Activated T-cell treated with anti-CD3 and anti-CD28 coated beads for 1 hour (primary cell): ENCODE measurements at places on chromosomes 1 and 21.

DNA sequence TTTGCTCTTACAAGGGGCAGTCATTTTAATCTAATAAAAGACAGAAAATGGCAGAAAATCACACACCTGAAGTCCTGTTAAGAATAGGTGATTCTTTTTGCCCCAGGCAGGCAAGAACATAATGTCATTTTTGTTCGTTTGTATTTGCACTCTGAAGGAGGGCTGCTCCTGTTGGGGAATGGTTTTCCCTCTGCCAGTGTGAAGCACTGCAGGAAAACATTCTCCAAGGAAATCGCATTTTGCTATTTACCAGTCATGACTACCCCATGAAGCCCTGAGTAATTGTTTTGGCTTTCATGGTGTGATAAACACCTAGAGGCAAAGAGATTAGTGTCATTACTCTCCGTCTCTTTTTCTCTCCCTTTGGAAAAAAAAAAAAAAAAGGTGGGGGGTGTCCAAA lies 345.5 kb downstream of the NTNG1 start:
- DNase-seq = no peak

- DNase-seq = no peak
Observed at GRCh38 chr1:56249234-56249633, 330.1 kb downstream of the PLPP3 start.

DNA sequence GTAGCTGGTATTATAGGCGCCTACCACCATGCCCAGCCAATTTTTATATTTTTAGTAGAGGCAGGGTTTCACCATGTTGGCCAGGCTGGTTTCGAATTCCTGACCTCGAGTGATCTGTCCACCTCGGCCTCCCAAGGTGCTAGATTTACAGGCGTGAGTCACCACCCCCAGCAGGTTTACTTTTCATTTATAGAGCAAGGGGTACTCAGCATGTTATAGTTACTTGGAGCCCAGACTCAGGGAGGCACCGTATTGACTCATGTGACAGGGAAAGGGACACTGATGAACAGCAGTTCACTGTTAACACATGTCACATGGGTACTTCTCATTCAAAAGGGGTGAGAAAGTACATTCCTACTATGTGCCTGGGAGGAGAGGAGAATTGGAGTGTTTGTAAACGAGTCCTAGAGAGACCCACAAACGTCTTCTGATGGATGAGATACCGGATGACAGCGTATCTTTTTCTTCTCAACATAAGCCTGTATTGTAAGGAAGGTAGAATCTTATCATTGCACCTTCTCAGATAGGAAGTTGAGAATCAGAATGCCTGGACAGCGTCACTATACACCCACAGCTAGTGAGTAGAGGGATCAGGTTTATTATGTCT lies 510.0 kb downstream of the USP25 start:
- no peak for DNase-seq

GRCh38 chr1:231171623-231172197 lies 9.9 kb downstream of the TRIM67 start:
- DNase-seq = no peak

- no peak for DNase-seq
Observed at GRCh38 chr1:53291574-53291973, 36.3 kb downstream of the LRP8 start.

- peak; percentile 51 for DNase-seq
Observed at GRCh38 chr1:226798427-226799411, 59.6 kb upstream of the ITPKB start.

DNA sequence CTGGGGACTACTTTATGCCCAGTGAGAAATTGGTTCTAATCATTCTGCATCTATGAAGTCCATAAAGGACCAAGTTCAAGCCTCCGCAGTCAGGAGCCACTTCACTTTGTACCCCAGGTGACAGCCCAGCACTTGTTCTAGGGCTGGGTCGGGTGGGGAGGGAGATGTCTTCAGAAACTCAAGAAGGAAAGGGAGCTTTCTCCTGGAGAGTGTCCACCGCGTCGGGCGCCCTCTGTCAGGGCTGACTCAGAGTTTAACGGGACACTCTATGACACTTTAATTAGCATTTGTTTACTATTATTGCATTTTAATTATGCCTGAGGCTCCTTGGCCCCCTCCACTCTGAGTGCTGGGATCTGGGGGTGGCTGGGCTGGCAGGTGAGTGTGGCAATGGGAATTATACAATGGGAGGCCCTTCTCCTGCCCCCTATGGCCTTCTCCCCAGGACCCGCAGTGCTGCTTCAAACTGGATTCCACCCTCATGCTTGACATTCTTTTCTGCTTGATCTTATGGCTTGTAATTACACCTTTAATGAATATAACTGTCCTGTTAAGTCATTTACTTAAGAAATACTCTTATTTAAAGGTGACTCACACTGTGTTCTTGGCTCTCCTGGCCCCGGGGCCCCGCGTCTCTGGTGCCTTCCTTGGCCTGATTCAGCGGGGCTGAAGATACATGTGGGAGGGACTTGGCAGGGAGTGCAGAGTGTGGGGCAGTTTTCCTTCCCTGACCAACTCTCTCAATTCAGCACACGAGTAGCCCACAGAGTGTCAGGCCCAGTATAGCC lies 136.6 kb downstream of the PLXNA2 start:
- DNase-seq = no peak

DNA sequence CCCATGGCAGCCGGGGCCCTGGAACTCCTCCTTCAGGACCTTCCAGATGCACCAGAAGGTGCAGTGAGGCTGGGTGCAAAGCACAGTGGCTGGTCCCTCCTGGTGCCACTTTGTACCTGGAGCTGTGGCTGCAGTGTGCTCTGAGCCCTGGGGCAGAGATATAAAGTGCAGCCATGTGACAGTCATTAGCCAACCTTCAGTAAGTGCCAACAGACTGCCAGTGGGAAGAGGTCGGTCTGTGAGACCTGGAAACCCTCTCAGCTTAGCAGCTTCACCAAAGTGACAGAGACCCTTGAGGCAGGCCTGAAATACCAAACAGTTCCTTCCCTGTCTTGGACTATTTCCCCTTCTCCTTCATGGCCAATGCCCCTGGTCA lies 26.7 kb upstream of the NGF start:
- DNase-seq = no peak

- DNase-seq = no peak
Observed at GRCh38 chr1:183693521-183693920, 40.4 kb upstream of the APOBEC4 start.

GRCh38 chr1:166980818-166981217 lies 5.5 kb upstream of the ILDR2 start:
- DNase-seq = no peak

DNA sequence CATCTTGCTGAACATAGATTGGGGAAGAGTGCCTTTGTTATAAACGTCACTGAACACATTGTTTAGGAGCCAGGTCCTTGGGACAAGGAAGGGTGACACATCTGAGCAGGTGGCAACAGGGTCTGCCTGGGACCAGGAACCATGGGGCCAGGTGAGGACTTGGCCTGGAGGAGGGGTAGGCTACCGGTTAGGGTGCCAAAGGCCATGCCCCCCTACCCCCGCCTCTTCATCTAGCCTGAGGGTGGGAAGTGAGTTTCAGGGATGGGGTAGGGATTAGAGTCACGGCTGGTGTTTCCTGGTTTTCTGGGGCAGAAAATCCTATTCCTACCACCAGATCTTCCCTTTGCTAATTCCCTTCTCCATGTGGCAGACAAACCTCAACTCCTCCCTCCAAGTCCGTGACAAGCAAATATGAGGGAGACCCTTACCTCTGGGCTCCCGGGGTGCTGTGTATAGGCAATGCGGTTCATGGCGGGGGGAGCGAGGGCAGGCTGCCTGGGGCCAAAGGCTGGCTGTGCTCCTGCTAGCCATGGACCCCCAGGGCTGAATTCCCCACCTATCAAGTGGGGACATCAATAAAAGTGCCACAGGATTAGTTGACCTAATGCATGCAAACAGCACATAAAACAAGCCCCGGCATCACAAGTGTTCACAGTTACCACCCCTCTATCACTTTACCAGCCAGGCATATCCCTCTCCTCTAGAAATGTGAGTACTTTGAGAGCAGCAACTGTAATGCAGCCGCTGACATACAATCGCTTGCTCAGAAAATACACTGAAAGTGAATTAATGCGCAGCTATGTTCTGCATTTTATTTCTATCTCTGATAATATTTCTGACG lies 14.5 kb downstream of the CD247 start:
- DNase-seq = no peak

DNA sequence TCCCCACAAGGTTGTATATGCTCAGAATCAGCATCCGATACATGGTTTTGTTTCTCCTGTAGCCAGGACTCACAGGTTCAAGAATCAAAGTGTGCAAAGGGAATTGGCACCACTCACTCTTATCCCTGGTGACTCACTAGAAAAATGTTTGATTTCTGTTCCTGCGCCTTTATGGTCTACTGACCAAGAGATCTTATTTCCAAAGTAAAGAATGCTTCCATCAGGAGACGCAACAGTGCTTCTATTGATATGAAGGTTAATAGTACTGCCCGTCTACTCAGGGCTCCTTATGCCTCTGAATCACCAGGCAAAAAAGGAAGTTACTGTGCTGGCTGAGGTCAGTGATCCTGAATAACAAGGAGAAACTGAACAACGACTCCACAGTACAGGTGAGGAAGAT lies 1392.0 kb upstream of the PRMT6 start:
- no peak for DNase-seq

DNA sequence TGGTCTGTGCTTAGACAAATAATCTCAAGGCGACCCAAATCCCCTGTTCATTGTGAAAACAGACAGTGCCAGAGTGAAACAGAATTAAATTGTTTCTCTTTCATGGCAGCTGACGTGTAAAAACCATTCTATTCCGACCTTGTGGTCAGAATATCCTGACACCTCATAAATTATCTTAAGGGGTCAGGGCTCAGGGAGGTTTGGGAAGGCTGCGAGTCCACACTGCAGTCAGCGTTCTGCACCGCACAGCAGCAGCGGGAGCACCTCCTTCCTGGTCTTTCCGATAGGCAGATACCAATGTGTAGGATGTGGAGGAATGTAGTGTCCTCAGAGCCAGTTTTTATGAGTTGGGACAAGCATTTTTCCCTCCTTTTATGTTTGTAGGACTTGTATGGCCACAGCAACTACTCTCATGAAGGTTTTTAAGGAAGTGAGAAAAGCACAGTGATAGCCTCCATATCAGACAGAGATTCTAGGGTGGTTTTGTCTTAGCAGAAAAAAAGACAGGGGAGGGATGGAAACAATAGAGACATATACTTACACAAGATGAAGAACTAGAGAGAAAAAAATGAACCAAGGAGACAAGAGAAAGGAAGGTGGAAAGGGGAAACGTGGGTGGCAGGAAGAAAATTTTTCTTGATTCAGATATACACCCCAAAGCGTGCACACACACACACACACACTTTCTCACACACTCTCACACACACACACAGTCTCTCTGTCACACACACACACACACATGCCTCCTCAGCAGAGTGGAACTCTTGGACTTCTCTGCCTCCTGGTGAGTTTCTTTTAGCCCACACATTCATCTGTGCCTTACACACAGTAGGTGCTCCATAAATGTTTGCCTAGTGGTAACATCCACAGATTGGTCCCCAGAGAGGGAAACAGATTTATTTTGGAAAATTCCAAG lies 68.6 kb downstream of the NTMT2 start:
- DNase-seq = no peak

- DNase-seq = no peak
Observed at GRCh38 chr1:28173151-28173979, 3.1 kb downstream of the PTAFR start.

GRCh38 chr1:214470132-214470531 lies 81.3 kb downstream of the PTPN14 start:
- no peak for DNase-seq

GRCh38 chr1:242006976-242007375 lies 8.1 kb upstream of the MAP1LC3C start:
- no peak for DNase-seq

- no peak for DNase-seq
Observed at GRCh38 chr1:150969626-150970025, 5.0 kb downstream of the CERS2 start.

DNA sequence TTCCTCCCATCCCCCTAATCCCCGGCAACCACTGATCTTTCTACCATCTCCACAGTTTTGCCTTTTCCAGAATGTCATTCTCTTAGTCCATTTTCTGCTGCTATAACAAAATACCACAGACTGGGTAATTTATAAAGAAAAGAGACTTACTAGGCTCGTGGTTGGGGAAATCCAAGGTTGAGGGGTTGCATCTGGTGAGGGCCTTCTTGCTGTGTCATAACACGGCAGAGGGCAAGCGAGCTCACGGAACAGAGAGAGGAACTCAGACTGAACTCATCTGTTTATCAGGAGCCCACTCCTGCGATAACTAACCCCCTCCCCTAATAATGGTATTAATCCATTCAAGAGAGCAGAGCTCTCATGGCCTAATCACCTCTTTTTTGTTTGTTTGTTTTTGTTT lies 52.0 kb downstream of the RUNX3 start:
- DNase-seq = no peak

DNA sequence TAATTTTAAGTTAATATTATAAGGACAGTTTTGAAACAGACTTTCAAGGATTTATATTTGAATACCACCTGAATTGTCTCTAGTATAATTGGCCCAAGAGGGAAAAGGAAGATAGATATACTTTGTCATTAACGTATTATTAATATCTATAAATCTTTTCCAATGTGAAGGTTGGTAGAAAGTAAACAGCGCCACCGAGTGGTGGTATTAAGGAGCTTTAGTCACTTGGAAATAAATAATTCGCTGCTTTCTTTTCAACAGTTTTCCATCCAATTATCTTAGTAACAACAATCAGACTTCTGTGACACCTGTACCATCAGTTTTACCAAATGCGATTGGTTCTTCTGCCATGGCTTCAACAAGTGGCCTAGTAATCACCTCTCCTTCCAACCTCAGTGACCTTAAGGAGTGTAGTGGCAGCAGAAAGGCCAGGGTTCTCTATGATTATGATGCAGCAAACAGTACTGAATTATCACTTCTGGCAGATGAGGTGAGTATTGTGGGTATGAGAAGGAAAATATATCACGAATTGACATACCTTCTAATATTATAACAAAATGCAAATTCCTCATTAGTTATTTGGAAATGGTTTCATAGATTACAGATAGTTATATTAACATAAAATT lies 37.7 kb downstream of the SH3GLB1 start:
- peak; percentile 29 for DNase-seq

- DNase-seq = no peak
Observed at GRCh38 chr1:198179556-198179981, 22.8 kb downstream of the NEK7 start.

- DNase-seq = no peak
Observed at GRCh38 chr1:24606621-24607020, 36.5 kb upstream of the SRRM1 start.

GRCh38 chr1:68344208-68344607 lies 105.5 kb downstream of the RPE65 start:
- no peak for DNase-seq

DNA sequence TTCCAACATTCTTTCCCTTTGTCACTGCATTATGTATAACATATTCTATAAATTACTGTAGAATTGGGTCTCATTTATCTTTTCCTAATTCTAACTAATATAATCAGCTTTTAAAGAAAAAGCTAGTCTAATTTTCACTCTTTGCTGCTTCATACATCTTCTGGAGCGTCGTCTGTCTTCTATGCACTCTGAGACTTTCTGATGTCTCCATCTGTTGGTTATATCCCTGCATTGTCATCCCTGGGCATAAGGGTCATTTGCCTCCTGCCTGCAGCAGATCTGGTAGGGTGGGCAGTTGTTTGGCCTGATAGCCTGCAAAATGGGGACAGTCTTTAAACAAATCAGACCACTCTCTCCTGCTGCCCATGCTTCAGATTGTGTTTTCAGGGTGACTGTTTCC lies 40.8 kb upstream of the DYNLT5 start:
- no peak for DNase-seq

GRCh38 chr1:15260418-15261154 lies 13.6 kb downstream of the FHAD1 start:
- no peak for DNase-seq
